Activated T-cell treated with anti-CD3 and anti-CD28 coated beads, Interleukin-2, amount 50 U/mL, for 48 hours (primary cell): ENCODE measurements at places on chromosomes 11 and 22.

DNA sequence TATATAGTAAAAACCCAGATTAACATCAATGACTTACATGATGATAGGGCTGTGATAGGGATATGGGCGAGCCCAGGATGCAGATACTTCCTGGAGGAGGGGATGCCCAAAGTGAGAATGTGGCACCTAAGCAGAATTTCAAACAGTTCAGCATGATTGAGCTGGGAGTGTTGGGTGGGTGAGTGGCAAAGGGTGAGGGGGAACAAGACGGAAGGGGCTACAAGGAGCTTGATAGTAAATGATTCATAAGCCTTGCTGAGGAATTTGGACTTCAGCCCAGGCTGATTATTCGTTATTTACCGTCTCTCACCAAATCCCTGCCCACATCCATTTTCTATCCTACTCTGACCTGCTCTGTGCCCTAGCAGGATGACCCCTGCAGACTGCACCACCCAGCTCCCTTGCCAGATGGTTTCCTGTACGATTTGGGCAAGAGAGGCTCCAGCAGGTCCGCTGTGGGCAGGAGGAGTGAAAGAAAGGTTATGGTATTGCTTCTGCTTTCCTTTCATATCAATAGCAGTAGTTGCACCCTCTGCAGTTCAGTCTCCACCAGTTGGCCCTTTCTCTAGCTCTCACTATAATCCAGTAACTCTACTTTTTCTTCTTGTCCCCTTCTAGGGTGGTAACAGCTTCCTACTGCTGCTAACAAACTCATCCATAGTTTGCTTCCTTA lies 30.3 kb upstream of the SIK2 start:
- no peak for DNase-seq

- no peak for DNase-seq
These were observed 38.2 kb downstream of the CCDC83 start for GRCh38 chr11:85893395-85893794.

DNA sequence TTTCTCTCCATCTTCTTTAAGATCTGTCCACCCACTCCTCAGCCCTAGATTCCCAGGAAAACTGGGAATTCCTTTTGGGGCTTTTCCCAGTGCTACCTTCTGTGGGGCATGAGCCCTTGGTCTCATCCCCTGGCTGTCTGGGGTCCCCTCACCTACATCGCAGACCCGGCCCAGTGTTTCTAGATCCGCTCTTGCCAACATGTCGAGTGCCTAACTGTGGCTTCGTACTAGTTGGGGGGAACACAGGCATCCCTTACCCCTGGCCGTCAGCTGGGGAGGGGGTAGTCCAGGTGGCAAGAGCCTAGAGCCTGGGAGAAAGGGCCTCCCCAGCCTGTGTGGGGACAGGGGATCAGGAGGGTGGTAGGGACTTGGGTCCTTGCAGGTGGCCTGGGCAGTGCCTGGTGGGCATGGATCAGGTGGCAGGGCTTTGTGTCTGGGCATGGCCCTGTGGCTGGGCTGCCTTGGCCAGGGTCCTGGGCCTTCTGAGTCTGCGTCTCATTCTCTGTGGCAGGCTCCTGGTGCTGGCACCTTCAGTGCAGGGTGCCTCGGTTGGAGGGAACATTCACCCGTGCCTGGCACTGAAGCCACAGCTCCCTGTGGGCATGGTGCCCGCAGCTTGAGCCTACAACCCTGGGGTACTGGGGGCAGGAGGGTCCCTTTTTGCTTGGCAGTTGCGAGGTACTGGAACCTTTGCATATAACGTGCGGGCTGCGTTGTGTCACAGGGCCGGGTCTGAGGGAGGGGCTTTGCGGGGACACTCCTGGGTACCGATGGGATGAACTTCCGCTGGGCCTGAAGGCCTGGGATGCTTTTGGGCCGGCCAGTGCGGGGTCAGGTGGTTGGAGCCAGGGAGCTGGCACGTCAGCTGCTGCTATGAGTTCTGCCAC lies 4.1 kb downstream of the KCNQ1 start:
- DNase-seq = no peak

DNA sequence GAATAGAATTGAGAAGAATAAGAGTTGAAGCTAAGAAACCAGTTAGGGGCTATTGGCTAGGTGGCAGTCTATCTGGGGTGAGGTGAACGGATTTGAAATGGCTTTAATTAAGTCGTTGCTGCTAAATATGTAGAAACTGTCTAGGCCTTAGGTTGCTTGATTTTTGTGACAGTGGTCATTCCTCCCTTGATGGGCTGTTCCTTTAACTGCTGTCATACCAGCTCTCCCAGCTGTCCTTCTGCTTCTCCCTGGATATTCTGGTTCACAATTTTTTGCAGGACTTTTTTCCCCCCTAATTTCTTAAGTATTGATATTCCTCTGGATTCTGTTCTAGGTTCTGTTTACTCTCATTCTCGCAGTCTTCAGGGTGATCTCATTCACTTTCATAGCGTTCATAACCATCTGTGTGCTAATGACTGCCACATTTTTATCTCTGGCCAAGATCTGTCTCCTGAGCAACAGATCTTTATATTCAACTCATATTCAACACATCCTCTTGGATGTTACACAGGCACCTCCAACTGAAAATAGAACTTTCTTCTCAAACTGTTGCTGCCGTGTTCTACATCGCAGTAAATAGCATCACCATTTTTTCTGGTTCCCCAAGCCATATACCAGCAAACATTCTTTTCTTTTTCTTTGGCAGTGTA lies 134.1 kb downstream of the UVRAG start:
- no peak for DNase-seq

GRCh38 chr11:103281301-103281700 lies 172.1 kb downstream of the DYNC2H1 start:
- DNase-seq = no peak

GRCh38 chr22:17767233-17768065 lies 6.8 kb downstream of the BID start:
- DNase-seq = peak; percentile 74

GRCh38 chr11:116776522-116776984 lies 3.8 kb upstream of the BUD13 start:
- no peak for DNase-seq

DNA sequence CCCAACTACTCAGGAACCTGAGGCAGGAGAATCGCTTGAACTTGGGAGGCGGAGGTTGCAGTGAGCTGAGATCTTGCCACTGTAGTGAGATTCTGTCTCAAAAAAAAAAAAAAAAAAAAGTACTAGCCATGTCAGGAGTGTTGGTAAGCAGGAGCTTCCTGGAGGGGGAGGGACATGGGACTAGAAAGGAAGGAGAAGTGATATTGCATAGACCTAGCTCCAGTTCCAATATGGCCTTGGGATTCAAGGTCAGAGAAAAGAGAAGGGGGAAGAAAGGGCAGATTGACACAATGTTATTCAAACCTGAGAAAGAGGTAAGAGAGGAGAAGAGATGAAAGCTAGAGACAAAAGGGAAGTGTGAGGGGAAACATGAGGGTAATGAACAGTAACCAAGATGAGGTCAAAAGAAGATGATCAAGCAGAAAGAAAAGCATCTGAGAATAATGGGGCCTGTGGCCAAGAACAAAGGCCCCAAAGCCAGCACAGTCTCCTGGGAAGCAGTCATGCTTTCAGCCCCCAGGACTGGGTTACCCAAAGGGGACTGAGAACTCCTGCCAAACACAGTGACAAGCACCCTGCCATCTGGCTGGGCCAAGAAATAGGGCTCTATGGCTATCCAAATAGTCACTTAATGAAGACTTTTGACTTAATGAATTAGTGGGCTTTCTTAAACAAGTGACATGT lies 51.7 kb upstream of the FTH1 start:
- no peak for DNase-seq

- DNase-seq = no peak
These were observed 79.5 kb upstream of the ZBED5 start for GRCh38 chr11:10937385-10937771.

DNA sequence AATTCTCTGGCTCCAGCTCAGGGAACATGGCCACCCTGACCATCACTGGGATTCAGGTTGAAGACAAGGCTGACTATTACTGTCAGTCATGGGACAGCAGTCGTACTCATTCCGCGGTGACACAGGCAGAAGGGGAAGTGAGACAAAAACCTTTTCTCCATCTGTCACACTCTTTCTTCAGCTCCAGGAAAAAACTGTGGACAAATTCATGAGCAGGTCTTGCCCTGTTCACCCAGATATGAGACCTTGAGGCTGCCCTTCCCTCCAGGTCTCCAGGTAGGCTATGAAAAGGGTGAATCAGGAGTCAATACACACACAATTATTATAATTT lies 39.4 kb upstream of the GGTLC2 start:
- DNase-seq = no peak

GRCh38 chr11:92489826-92490399 lies 265.3 kb downstream of the FAT3 start:
- no peak for DNase-seq

GRCh38 chr22:24953384-24954113 lies 1.0 kb downstream of the KIAA1671 start:
- peak; percentile 20 for DNase-seq

DNA sequence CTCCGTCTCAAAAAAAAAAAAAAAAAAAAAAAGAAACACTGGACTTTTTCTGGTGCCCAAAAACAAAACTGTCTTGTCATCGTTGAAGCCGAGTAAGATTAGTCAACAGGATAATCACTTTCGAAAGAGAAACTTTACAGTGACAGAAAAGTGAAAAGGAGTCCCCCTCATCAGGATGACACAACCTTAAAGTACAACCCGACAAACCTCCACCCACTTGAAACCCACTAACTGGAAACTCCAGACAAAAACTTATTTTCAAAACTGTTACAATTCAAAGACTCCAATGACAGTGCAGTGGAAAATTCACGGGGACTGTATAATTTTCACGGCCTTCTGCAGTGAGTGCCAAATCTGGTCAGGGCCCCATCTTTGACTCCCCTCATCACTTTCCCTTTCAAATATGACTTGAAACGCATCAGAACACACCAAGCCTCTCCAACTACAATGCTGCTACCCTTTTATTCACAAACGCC lies 1.3 kb downstream of the DENND5A start:
- no peak for DNase-seq

DNA sequence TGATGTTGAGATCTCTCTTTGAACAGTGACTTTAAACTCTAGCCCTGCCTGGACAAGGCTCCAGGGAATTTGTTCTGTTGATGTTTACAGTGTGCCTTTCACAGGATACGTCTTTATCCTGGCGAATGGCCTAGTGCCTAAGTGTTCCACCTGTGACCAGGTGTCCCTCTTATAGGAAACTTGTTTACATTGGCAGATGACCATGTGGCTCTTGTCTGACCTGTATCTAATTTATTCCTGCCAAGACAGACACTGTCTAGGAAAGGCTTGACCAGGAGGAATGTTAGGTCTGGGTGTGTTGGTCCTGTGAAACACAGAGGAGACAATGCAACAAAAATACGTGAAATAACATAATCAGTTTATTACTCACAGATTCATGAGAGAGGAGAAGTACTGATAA lies 875.6 kb downstream of the METTL15 start:
- no peak for DNase-seq

DNA sequence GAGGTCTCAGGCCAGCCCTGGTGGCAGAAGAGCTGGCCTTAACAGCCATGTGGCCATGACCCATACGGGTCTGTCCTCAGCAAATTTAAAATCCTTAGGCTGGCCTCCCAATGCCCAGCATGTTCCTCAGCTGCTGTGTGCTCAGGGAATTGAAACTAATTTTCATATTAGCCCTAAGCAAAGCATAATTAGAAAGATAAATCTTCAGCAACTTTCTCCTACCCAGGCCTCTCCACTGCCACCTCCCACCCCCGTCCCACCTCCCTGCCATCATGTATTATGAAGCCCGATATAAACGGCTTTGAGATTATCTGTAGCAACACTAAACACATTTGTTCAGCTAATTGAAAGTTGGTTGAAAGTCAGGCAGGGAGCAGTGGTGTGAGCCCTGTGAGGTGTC lies 178.8 kb upstream of the NTM start:
- DNase-seq = no peak

- DNase-seq = no peak
These were observed 9.3 kb upstream of the KLHL35 start for GRCh38 chr11:75442161-75442885.

DNA sequence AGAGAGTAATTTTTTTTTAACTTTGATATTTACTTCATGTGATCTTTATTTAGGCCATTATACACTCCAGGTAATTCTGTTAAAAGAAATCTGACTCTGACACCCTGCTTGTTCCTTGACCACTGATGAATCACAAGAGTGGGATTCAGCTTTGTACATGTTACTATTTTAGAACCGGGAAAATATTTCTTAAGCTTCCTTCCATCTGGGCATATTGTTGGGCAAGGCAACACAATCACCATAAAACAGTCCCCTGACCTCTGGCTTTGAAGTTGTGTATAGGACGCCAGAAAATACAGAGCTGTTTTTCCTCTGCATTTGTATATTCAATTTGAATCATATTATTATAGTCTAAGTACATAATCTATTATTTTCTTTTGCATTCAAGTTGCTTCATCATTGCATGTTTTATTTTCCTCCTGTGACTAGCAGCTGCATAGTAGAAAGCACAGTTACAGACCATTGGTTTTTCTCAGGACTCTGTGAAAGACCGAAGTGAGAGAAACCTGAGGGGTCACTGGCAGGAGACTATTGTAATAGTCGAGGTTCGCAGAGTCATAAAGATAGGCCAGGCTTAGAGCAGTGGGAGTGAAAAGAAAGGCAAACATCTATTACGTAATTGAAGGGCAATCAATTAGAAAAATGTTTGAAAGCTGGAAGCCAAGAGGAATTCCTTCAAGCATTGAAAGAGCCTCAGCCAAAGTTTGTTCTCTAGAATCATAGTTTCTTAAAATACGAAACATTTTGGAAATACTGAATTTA lies 51.8 kb upstream of the SLC36A4 start:
- DNase-seq = no peak

DNA sequence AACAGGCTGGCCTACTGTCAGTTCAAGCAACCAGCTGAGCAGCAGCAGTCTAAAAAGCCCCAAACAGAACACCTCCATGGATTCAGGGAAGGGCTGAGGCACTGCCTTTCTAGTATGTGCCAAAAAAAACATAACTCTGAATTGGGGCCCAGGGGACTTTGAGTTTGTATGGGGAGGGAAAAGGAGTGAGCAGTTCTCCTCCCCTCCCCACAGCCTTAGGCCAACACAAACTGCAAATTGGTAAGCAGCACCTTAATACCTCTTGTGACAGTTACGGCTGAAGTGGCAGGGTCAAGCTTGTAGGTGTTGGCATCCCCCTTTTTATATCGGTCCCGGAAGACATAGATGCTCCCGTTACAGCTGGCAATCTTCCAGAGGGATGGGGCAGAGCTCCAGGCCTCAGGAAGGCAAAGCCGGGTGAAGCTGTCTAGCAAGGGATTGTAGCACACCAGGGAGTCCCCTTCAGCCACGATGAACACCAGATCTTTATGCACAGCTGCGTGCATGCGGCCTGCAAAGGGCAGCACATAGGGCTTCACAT lies 6.0 kb downstream of the KBTBD4 start:
- no peak for DNase-seq

DNA sequence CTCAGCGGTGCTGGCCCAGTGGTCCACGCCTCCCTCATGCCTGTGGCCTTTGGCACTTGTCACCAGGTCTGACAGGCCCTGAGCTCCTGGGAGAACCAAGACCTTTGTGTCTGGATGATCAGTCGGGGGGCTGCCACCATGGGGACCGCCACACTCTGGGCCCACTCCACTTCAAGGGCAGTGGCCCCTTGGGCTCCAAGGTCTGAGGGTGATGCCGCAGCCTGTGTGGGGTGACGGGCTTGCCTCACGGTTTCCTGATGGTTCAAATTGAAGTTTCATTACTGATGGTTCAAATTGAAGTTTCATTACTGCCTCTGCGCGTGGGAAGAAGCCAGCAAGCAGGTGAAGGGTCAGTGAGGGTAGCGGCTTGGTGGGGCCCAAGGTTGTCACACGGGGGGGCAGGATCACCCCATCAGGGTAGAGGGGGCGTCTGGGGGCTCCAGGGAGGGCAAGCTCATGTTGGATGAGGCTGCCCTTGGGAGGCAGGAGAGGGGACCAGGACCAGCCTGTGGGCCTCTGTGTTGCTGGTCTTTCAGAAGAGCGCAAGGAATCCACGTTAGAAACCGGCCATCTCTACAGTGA lies 27.5 kb downstream of the TRMU start:
- DNase-seq = no peak
